ENCODE measurements at places on chromosomes 7 and 10. TPM values are rescaled to one million over a fixed set of nuclear protein-coding genes. Genes with fewer than 3 reads are reported as not detected.

Gene C10orf67
- 0.15 TPM for total RNA-seq

Gene STEAP1B
- total RNA-seq, result not detected

Gene MINDY3
- 20.7 TPM for total RNA-seq

Gene FAM25A
- total RNA-seq, result not detected

Gene HABP2
- not detected for total RNA-seq

Gene CELF2
- total RNA-seq, result 153 TPM

Gene NUDCD3
- 106 TPM for total RNA-seq

Gene LRRTM3
- not detected for total RNA-seq

Gene SH2D4B
- total RNA-seq, result 0.11 TPM

Gene HMX2
- total RNA-seq, result not detected

Gene CPA4
- total RNA-seq, result not detected

Gene PVRIG
- total RNA-seq, result 22.4 TPM

Gene MMP21
- total RNA-seq, result not detected

Gene SH2B2
- 2.5 TPM for total RNA-seq

Gene DMBT1
- not detected for total RNA-seq

Gene OIT3
- total RNA-seq, result not detected

Gene ASB10
- not detected for total RNA-seq

Gene MYO1G
- total RNA-seq, result 316 TPM

Gene CTAGE15
- total RNA-seq, result not detected

Gene PNLIP
- not detected for total RNA-seq

Gene SPOCK2
- total RNA-seq, result 46.3 TPM

Gene GIMAP1
- total RNA-seq, result 4.7 TPM

Gene GPR22
- not detected for total RNA-seq

Gene GIMAP2
- 30.6 TPM for total RNA-seq

Measured in activated CD8-positive, alpha-beta memory T cell treated with anti-CD3 and anti-CD28 coated beads for 36 hours (primary cell).